GM23248 (cell line): ENCODE measurements at places on chromosomes 1 and 21. TPM values are rescaled to one million over a fixed set of nuclear protein-coding genes. Genes with fewer than 3 reads are reported as not detected.

- no peak for DNase-seq
Measured at GRCh38 chr1:95287081-95287480, 53.1 kb downstream of the RWDD3 start.

GRCh38 chr1:36279110-36279788, 26.9 kb upstream of the SH3D21 start:
- peak; percentile 84 for DNase-seq

DNA sequence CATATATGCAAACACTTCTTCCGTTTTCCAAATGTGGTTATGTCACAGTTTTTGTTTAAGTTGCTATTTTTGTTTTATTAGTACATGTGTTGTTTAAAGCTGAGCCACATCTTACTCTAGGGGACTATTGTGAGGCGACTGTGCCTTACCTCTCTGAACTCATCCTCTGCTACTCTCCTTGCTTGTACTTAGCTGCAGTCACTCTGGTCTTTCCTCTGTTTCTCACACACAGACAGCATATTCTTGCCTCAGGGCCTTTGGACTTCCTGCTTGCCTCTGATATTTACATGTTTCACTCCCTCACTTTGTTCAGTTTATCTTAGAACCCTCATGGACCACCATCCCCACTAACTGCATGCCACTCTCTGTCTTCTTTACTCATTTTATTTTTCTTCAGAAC, 101.1 kb downstream of the MACF1 start:
- DNase-seq, result no peak

- no peak for DNase-seq
Measured at GRCh38 chr1:116352349-116352813, 20.7 kb upstream of the ATP1A1 start.

GRCh38 chr1:148334339-148335130, 148.6 kb downstream of the PPIAL4G start:
- peak; percentile 79 for DNase-seq

- DNase-seq, result peak; percentile 33
Measured at GRCh38 chr1:200178340-200178739, 150.8 kb downstream of the NR5A2 start.

GRCh38 chr1:223007935-223008334, 135.1 kb downstream of the TLR5 start:
- DNase-seq, result no peak

DNA sequence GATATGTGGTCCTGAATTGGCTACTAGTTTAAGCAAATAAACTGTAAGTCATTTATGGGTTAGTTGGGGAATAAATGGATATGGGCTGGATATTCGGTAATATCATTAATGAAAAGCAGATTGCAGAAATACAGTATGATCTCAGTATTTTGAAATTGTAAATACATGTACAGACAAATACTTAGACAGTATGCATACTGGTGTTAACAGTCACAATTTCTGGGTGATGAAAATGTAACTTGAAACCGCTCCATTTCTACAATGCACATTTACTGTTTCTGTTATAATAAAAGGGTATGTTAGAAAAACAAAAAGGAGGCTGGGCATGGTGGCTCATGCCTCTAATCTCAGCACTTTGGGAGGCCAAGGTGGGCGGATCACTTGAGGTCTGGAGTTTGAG, 28.0 kb downstream of the BLZF1 start:
- DNase-seq, result peak; percentile 6

MOB3C gene
- 5.9 and 7.0 TPM in 2 replicates for total RNA-seq

GRCh38 chr1:112544751-112545150, 36.0 kb downstream of the WNT2B start:
- peak; percentile 47 for DNase-seq

DNA sequence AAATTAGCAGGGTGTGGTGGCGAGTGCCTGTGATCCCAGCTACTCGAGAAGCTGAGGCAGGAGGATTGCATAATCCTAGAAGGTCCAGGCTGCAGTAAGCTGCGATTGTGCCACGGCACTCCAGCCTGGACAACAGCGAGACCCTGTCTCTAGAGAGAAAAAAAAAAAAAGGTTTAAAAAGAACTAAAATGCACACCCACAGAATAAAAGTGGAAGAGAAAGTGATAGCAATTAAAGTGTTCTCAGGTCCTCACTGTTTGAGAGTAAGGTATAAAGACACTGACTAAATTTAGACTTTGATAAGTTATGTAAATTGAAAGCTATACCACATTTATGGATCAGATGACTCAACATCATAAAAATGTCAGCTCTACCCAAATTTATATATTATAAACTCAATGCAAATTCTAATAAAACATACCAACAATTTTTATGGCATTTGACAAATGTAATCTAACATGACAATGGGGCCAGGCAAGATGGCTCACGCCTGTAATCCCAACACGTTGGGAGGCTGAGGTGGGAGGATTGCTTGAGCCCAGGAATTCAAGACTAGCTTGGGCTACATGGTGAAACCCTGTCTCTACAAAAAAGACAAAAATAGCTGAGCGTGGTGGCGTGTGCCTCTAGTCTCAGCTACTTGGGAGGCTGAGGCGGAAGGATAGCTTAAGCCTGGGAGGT, 11.8 kb downstream of the ZBTB17 start:
- no peak for DNase-seq

- DNase-seq, result no peak
Measured at GRCh38 chr1:119917304-119918055, 21.2 kb upstream of the ADAM30 start.

- no peak for DNase-seq
Measured at GRCh38 chr1:117565745-117566455, 39.9 kb upstream of the TENT5C start.

DNA sequence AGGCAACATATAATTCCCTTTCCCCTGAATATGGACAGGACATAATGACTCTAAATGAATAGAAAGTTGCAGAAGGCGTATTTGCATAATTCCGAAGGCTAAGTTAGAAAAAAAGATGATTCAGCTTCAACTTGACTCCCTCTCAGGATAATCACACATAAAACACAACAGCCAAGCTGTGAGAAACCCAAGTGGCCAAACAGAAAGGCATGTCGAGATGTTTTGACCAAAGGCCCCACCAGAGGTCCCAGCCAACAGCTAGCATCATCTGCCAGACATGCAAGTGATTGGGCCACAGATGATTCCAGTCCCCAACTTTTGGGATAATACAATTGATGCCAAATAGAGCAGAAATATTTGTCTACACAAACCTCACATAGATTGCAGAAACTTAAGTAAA, 444.9 kb downstream of the LTN1 start:
- peak; percentile 30 for DNase-seq

- DNase-seq, result peak; percentile 17
Measured at GRCh38 chr1:62870148-62870547, 86.2 kb downstream of the ATG4C start.

- DNase-seq, result no peak
Measured at GRCh38 chr1:10489291-10490055, 14.7 kb downstream of the PEX14 start.

TMEM183A gene
- total RNA-seq, result 92.7 and 111 TPM in 2 replicates

- DNase-seq, result no peak
Measured at GRCh38 chr1:24138476-24139221, 4.3 kb downstream of the IL22RA1 start.

PINK1 gene
- 141 and 151 TPM in 2 replicates for total RNA-seq

LAMB3 gene
- 6.8 and 8.1 TPM in 2 replicates for total RNA-seq

DNA sequence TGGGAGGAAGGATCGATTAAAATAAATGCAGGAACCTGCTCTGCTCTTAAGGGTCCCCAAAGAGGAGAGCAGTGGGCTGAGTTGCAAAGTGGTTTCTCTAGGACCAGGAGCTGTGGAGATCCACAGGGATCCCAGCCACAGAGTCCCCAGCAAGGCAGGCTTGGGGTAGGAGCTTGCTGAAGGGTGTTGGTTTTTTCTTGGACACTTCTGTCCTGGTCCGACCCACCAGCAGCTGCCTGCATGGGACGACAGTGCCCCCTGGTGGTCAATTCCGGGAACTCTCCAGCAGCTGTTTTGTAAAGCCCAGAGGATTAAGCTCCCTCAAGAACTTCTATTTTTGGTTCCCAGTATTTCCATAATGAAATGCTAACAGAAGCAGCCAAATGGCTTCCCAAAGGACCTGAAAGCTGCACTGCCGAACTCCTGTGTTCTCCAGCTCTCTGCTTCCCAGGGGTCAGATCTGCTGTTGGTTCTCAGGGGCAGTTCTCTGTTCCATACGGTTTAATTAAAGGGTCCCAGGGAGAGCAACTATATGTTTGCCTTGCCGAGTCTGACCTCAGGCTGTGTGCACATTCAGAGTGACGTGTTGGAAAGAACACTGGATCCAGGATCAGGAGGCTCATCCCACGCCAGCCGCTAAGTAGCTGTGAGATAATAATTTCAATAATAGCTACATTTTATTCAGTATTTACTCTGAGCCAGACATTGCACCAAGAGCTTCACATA, 23.2 kb downstream of the NENF start:
- DNase-seq, result peak; percentile 76

SARS1 gene
- total RNA-seq, result 365 and 410 TPM in 2 replicates

GRCh38 chr1:101262060-101262459, 25.2 kb downstream of the S1PR1 start:
- DNase-seq, result no peak

NUP210L gene
- total RNA-seq, result 0.11 TPM in 1 of 2 replicates, not detected in the other

MROH9 gene
- total RNA-seq, result 0.25 TPM in 1 of 2 replicates, not detected in the other

GUCA2B gene
- not detected in 2 replicates for total RNA-seq

DNA sequence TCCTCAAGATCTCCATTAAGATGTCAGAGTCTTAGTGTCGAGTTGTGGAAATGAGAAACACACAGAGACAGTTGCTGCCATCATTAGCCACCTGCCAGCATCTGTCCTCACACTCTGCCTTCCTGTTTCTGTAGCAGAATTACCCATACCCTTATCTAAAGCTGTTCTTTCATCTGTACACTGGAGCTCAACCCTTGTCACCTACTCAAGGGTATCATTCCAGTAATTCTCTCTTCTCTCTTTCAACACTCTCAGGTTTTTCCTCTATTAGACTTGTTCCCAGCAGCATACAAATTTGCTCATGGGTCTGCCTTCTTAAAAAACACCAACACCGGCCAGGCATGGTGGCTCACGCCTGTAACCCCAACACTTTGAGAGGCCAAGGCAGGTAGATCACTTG, 27.4 kb upstream of the RNF2 start:
- DNase-seq, result no peak

DNA sequence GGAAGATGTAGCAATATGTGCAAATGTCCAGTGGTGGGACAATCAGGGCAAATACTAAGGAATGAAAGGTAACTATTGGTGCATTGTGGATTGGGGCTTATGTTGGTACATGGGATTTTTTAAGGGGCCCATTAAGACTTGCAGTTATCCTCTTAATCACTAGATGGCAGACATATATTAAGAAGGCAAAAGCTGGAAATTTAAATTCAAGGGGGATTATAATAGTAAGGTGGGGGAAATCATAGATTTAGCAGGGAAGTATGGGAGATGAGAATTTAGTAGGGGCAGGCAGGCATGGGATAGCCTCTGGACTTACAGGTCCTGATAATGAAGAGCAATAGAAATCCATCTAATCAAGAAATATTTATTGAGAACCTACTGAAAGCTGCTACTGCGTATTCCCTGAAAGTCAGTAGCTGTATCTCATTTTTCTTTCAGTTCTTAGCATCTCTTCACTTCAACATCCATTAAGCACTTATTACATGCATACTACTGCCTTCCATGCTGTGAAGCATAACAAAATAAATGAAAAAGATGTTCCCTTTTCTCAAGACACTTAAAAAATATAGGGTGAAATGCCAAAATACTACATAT, 251.8 kb downstream of the CRB1 start:
- DNase-seq, result peak; percentile 53

FAM151A gene
- total RNA-seq, result not detected in 2 replicates

DNA sequence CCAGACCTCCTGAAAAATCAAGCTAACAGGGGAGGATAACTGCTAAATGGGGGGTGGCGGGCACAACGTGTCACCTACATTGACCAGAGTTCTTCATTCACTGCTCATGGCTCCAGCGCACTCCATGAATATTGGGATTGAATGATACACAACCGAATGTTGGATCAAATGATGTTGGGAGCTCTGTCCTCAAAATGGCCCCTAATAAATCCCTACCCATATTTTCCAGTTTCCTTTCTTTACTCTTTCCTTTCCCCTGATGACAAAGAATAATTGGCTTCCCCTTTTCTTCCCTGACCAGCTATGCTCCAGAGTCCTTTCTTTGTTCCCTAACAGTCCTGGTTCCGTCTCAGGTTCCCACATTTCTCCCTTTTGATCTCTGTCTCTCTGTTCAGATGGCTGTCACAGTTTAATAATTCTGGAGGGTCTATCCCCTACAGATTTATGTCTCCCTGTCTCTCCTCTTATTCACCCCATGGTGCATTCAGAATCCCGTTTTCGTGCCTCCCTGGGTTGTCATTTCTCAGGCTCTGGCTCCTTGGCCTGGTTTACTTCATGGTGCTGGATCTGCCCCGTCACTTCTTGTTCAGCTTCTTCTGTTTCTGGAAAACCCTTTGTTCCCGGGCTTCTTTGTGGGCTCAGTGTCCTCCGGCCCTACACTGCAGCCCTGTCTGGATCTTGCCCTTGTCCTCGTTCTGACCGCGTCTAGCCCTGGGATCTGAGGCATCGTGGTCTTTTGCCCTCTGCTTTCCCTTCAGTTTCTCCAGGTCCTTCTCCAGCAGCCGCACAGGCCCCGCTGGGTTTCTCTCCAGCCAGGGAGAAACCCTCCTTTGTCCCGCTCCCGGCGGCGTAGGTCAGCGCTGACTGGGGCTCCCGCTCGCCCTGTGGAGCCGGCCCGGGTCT, 78.3 kb downstream of the NDUFS5 start:
- DNase-seq, result peak; percentile 67

DNA sequence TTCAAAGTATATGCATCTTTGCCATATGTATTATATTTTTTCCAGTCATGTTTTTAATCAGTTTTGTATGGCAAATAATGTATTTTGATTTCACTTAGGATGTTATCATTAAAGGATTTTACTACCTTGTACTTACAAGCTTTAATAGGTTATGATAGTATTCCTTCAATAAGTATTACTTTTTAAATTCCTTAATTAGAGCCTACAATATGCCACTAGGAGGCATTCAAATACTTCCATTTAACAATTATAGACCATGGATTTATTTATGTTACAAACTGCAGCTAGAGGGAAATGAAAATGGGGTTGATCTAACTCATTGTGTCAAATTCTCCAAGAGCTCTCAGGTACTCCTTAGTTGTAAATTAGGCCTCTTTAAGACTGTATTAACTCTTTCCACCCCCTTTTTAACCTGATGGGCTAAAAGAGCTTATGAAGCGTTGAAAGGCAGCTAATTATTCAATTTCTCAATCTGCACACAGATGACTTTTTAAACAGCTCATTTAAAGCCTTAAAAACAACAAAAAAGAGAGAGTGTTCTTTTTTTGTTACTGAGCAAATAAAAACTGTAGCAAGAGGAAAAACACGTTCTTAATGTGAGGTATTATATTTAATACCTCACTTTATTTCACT, 156.2 kb downstream of the DENND1B start:
- DNase-seq, result peak; percentile 56

- DNase-seq, result no peak
Measured at GRCh38 chr1:28147264-28148094, 29.0 kb downstream of the PTAFR start.
